ENCODE measurements at places on chromosomes 5 and 9. TPM values are rescaled to one million over a fixed set of nuclear protein-coding genes. Genes with fewer than 3 reads are reported as not detected.

GRCh38 chr9:129995409-129996160 is 47.4 kb downstream of the FNBP1 start:
- H3K36me3 ChIP-seq = no peaks in the 10 kb centered on the region
- H3K4me3 ChIP-seq = no peak overlapping the region
- DNase-seq = no peak
- H3K27ac ChIP-seq = peak overlapping the region; percentile 61
- no peaks in the 10 kb centered on the region for H3K27me3 ChIP-seq

- H3K27me3 ChIP-seq = no peaks in the 10 kb centered on the region
- H3K4me1 ChIP-seq = no peaks in the 10 kb centered on the region
- no peak overlapping the region for H3K4me3 ChIP-seq
- no peak overlapping the region for H3K27ac ChIP-seq
- DNase-seq = no peak
These were observed 39.4 kb downstream of the MRPS27 start for GRCh38 chr5:72280581-72281069.

C5orf52 gene
- not detected for total RNA-seq

KIAA1958 gene
- 6.7 TPM for total RNA-seq

DNA sequence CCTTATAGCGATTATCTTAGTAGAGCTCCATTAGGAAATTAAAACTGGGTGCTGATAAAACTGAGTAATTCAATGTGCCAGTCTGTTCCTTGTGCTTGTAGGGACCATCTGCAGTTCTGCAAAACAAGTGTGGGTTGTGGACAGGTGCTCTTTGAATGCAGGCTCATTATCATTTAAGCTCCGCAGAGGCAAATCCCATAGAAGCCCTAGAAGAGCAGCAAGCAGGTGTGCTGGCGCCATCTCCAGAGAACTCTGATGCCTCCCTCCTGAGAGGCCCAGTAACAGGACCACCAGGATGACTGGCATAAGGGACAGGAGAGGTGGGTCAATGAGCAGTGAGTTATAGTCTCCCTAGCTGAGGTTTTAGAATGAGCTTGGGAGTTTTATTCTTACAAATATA is 1342.4 kb upstream of the DMAC1 start:
- H3K36me3 ChIP-seq = no peaks in the 10 kb centered on the region
- no peak overlapping the region for H3K4me3 ChIP-seq
- H3K4me1 ChIP-seq = no peaks in the 10 kb centered on the region
- no peak overlapping the region for H3K27ac ChIP-seq
- H3K27me3 ChIP-seq = no peaks in the 10 kb centered on the region
- no peak for DNase-seq

NSD1 gene
- 100 TPM for total RNA-seq

GRCh38 chr9:109143881-109144562 is 23.0 kb downstream of the FRRS1L start:
- H3K4me1 ChIP-seq = no peaks in the 10 kb centered on the region
- H3K4me3 ChIP-seq = no peak overlapping the region
- H3K36me3 ChIP-seq = no peaks in the 10 kb centered on the region
- no peak overlapping the region for H3K27ac ChIP-seq
- no peak for DNase-seq

INSL4 gene
- total RNA-seq = not detected

DNA sequence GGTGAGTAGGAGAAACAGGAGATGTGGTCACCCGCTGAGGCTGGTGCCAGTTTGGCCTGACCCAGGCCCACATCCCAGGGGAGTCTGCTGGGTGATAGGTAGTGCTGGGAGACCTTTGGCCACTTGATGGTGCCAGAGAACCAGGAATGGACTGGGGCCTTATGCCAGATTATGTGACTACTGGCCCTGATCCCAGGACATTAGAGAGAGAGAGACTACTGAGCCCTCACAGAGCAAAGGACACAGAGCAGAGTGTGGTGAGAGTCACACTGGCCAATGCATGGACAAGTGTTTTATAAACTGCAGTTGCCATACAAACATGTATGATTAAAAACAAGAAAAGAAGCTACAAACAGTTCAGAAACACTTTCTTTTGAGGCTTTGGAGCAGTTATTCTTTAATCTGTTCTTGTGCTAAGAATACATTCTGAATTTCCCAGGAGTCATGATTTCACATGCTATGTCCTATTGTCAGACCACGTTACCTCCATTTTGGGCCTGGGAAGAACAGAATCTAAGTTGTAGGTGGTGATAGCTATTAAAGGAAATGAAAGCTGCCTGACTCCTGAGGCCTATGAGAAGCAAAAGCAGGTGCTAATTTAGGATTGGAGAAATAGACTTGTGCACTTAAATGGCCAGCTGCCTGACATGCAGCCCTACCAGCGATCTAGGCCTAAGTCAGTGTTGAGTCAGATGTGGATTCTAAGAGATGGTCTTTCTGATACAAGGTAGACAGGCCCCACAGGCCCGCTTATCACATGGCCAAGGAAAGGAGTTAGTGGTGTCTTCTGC is 32.6 kb upstream of the TMOD1 start:
- H3K27me3 ChIP-seq = no peaks in the 10 kb centered on the region
- H3K4me3 ChIP-seq = no peak overlapping the region
- no peaks in the 10 kb centered on the region for H3K4me1 ChIP-seq
- DNase-seq = peak; percentile 44
- no peak overlapping the region for H3K27ac ChIP-seq

NUTM2F gene
- total RNA-seq = not detected

TAS2R1 gene
- total RNA-seq = not detected

DNA sequence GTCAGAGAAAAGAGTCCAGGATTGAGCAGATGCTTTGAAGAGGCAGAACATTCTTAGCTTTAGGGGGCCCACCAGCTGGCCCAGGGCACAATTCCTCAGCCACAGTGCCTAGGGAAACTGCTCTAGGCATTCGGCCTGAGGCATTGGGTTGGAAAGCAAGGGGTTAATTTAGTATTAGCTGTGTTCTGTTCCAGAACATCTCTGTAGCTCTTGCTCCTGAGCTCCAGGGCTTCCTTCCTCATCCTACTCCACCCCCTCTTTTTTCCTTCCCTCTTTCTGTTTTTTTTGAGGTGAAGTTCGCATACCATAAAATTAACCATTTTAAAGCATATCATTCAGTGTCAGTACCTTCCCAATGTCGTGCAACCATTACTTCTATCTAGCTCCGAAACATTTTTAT is 74.5 kb upstream of the PANK3 start:
- H3K36me3 ChIP-seq = no peaks in the 10 kb centered on the region
- H3K27me3 ChIP-seq = no peaks in the 10 kb centered on the region
- DNase-seq = no peak
- no peak overlapping the region for H3K4me3 ChIP-seq
- H3K4me1 ChIP-seq = no peaks in the 10 kb centered on the region

OR1J2 gene
- total RNA-seq = not detected

- no peaks in the 10 kb centered on the region for H3K27me3 ChIP-seq
- no peak overlapping the region for H3K4me3 ChIP-seq
- H3K4me1 ChIP-seq = no peaks in the 10 kb centered on the region
- DNase-seq = no peak
These were observed 487.9 kb upstream of the DAP start for GRCh38 chr5:11248966-11249365.

PLAC8L1 gene
- 0.63 TPM for total RNA-seq

GRCh38 chr5:161660806-161661205 is 24.7 kb upstream of the GABRA6 start:
- H3K36me3 ChIP-seq = no peaks in the 10 kb centered on the region
- no peak for DNase-seq
- no peaks in the 10 kb centered on the region for H3K27me3 ChIP-seq
- no peak overlapping the region for H3K27ac ChIP-seq
- no peak overlapping the region for H3K4me3 ChIP-seq

ARL14EPL gene
- total RNA-seq = not detected

PCDHA5 gene
- total RNA-seq = not detected
